ENCODE measurements at places on chromosomes 13 and 19. TPM values are rescaled to one million over a fixed set of nuclear protein-coding genes. Genes with fewer than 3 reads are reported as not detected.

The VAV1 gene
- total RNA-seq, result not detected

The ZBTB32 gene
- not detected for total RNA-seq

The PSG1 gene
- not detected for total RNA-seq

The HOOK2 gene
- total RNA-seq, result 11.7 TPM

The PRKD2 gene
- total RNA-seq, result 14.6 TPM

The ZNF829 gene
- 3.0 TPM for total RNA-seq

The ZNF253 gene
- 3.0 TPM for total RNA-seq

The PCDH9 gene
- 8.4 TPM for total RNA-seq

The ATXN8OS gene
- total RNA-seq, result not detected

The LRRC8E gene
- 3.9 TPM for total RNA-seq

The SIGLEC11 gene
- not detected for total RNA-seq

The IGFL2 gene
- not detected for total RNA-seq
